ENCODE measurements at places on chromosomes 2 and 18.

GRCh38 chr2:45734952-45735351, 83.5 kb downstream of the PRKCE start:
- peak; percentile 23 for DNase-seq

DNA sequence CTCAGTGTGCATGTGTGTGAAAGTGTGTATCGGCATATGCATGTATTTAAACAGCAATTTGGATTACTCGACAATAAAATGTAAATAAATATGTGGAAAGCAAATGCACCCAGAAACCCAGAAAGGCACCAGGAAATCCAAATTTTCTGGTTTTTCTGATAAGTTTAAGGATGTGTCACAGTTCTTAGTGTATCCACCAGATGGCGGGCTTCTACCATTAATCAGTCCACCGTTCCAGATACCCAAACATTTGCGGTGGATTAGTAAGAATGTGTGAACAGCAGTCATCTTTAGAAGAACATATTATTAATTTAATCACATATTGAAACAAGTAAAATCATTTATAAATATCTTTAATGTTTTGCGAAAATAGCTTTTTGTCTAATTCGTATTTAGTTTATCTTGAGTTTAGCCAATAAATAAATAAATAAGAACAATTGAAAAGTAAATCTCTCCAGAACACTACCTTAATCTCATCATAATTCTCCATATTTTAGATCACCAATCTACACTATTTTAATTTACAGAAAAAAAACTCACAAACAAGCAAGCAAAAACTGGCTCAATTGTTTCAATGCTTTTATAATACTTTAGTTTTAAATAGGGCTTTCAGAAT, 298.9 kb downstream of the DSEL start:
- peak; percentile 83 for DNase-seq

DNA sequence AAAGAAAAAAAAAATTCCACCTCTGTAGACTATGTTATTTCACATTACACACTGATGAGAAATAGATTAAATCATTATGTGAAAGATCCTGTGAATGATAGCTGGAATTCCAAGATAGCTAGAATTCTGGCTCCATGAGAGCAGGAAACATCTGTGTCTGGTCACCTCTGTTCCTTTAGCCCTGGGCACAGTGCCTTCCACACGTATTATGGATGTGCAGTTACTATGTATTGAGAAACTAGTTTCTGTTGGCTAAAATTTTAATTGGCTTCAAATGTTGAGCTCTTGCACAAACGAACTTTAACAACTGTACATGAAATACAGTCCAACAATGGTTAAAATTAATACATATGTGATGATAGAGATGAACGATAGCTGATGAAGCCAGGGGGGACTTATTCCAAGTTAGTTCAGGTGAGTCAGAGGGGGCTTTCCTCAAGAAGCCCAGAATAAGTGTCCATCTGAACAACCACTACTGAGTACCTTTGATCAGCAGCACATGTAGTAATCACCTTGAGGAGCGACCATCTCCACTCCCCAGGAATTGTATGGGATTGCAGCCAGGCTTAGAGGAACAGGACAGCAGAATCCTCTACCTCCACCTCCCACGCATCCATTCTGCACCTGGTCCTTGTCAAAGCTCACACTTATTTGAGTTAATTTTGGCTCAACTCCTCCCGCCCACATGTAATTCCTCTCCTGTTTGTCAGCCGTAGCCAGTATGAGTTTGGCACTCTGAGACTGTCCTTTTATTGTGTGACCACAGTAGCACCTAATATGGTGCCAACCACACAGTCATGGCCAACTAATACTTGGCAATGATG, 68.6 kb downstream of the NABP1 start:
- peak; percentile 83 for DNase-seq

DNA sequence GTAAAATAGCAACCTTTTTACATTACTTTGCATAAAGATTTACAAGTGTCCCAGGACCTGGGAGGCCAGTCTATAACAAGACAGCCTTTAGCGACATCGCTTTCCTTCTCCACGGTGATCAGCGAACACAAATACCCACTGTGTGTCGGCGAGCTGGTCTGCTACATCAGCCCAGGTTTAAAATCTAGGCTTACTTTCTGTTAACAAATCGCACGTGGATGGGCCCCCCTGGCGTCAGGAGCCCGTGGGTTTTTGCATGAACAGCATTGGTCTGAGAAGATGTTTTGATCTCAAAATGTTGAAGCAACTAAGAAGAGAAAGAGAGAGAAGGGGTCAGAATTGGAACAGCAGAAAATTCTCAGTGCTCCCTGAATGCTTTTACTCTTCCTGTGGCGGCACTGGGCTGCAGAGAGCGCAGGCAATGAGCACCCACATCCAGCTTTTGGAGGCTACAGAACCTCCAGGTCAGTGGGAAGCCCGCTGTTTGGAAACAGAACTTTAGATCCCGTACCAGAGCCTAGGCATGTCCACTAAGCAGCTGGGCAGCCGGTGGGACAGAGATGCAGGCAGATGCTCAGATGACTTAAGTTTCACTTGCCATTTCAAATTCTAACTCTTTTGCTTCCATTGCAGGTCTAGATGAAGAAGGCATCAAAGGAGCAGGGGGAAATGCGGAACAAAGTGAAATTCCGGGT, 32.9 kb downstream of the CYP27C1 start:
- DNase-seq, result no peak

GRCh38 chr2:61566566-61566965, 28.4 kb upstream of the XPO1 start:
- no peak for DNase-seq

DNA sequence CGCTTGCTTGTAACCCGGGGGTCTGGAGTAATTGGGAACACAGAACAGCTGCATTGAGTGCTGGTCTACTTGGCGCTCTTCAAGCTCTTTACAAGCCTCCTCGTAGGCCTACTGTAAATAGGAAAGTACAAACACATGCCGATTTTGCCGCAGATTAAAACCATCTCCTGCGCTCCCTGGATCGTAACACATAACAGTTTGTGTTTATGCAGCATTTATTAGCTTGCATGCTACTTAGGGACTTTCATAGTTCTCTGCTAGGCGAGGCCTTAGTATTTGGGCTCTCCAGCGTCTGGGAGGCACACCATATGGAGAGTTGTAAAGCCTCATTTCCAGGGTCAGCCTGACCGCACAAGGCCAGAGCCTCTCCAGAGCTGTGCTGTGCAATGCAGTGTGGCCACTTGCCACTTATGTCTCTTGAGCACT, 84.0 kb upstream of the HAAO start:
- no peak for DNase-seq

- no peak for DNase-seq
Observed at GRCh38 chr2:191617575-191617974, 60.4 kb upstream of the NABP1 start.

DNA sequence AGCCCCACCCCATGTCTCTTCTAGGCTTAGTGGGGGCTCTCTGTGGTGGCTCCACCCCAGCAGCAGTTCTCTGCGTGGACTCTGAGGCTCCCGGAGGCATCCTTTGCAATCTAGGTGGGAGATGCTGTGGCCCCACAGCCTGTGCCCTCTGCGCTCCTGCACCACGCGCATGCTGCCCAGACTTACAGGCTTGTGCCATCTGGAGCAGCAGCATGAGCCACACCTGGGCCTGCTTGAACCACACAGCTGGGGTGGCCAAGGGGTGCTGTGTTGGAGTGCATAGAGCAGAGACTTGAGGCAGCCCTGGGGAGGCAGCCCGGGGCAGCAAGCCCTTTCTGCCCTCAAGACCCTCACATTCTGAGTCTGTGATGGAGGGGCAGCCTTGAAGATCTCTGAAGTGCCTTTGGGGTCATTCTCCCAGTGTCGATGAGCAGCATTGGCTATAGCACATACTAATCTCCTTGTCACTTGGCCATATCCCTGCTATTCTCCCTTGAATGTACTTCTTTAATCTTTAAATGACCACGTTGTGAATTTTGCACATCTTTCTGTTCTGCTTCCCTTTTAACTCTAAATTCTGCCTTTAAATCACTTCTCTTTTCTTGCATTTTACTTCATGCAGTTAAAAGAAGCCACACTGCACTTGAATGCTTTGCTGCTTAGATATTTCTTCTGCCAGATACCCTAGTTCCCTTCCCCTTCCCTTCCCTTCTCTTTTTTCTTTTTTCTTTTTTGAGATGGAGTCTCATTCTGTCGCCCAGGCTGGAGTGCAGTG, 62.4 kb downstream of the NCAPH start:
- no peak for DNase-seq

GRCh38 chr18:42568773-42569172, 546.7 kb downstream of the RIT2 start:
- DNase-seq, result no peak

DNA sequence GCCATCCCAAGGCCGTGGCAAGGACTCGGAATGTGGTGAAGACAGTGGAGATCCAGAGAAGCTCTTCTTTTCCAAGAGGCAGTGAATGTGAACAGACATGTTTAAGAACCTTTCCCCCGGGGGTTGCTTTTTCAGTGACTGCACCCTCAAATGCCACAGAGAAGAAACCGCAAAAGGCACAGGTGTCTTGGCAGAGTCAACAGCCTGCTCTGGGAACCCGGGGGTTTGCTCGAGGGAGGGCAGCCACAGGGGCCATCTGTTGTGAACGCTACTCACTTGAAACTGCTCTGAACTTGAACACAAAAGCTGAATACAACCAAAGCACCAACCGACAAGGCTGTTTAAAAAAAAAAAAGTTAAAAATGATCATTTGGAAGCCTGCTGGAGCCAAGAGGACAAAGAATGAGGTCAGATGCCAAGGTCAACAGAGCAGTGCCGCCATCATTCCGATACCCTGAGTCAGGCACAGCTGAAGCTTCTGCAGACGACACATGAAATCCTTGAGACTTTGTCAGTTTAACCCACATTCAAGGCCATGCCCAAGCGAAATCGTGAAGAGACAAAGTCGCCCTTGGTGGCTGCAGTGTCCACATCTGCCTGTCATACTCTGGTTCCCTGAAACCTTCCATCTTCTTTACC, 47.4 kb downstream of the PSMG2 start:
- DNase-seq, result peak; percentile 28

- no peak for DNase-seq
Observed at GRCh38 chr2:143263066-143263625, 133.9 kb downstream of the ARHGAP15 start.

DNA sequence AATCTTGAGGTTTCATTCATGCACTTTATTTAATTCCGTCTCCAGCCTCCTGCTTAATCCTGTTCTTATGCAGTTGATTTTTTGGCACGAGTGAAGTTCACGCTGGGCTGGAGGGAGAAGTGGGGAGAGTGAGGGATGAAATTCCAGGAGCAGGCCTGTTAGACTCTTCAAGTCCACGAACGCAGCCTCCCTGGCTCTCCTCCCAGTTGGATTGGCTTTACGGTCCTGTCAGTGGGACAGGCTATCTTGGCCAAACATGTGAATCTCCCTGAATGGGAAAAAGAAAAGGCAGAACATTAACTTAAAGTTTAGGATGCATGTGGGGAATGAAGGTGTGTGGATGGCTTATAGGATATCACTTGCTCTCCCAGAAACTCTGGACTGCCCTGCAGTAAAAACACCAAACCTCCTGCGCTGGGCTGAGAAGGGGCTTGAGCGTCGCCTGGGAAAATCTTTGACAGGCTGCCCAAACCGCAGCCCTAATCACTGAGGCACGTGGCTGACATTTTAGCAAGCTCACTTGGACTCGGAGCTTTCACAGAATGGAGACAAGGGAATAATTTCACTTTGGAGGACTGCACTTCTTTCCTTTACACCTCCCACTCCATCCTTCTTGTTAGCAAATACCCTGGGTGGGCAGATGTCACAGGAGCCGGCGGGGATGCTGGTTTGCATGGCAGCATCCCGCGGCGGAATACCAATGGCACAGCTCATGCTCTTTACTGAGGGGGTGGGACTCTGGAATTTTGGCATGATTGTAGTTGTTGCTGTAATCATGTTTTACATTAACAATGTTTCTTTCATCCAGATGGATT, 93.9 kb downstream of the ACKR3 start:
- DNase-seq, result peak; percentile 95

- no peak for DNase-seq
Observed at GRCh38 chr2:205775097-205775877, 93.0 kb downstream of the NRP2 start.

DNA sequence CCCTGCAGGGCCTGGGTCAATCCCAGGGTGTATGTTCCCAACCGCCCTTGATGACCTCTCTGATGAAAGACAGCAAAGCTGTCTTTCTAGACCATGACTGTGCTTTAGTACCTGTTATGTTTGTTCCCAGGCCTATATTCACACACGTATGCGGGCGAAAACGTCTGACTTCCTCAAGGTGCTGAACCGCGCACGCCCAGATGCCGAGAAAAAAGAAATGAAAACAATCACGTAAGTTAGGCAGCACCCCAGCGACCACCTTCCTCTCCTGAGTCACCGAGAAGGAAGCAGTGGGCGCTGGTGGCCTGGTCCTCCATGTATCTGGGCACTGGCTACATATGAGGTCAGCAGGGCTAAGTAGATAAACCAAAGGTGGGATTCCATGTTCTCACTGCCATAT, 11.1 kb upstream of the GPBAR1 start:
- DNase-seq, result no peak

DNA sequence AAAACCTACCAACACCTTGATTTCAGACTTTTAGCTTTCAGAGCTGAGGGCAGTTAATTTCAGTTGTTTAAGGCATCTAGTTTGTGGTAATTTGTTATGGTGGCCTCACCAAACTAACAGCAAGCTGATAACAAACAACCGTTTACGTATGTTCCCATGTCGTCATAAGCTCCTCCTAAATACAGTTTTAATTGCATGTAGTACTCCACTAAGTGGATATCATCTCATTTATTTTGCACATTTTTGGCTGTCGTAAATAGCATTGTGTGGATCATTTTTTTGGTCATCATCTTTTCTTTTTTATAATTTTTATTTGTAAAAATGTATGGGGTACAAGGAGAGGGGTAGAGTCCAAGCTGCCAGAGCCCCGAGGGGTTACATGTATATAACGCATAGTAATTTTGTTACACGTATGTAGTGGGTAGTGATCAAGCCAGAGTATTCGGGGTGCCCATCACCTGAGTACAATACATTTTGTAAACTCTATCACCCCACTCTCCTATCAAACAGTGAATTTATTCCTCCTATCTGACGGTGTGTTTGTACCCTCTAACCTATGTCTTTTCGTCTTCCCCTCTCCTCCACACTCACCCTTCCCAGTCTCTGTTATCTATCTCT, 89.2 kb upstream of the MYCN start:
- DNase-seq, result no peak

- DNase-seq, result no peak
Observed at GRCh38 chr2:44325897-44326296, 35.4 kb downstream of the PREPL start.

DNA sequence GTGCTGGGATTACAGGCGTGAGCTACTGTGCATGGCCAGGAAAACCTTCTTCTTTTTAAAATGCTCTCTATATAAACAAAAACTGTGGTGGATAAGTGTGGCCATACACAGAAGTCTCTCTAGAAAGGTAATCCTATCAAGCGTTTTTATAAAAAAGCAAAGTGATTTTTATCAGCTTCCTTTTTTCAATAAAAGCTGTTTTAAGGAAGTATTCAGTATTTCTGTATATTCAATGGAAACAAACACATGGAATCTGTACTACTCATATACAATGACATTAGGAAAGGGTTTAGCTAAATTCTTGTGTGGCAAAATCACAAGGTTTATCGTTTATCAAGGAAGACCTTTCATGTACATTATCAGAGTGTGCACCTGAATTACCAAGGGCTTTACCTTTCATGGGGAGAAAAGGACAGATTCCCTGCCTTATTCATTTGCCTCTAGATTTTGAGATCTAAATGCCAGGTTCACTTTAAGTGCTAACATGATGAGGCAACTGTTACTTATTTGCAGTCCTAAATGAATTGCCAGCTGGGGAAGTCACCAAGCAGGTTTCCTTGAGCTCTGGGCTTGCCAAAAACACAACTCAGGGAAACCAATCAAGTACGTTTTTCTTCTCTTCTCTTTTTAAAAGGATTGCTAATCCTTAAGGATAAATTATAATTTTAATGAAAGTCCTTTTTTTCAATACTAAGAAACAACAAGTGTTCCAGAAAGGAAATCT, 70.8 kb downstream of the RTN4 start:
- peak; percentile 56 for DNase-seq

Measured in GM23248 (cell line).